Posterior cingulate gyrus (tissue), 11 donors: ENCODE measurements at places on chromosomes 2 and 18.
A peak's percentile ranks its signal among the peaks of the same experiment; 100 is the strongest.

DNA sequence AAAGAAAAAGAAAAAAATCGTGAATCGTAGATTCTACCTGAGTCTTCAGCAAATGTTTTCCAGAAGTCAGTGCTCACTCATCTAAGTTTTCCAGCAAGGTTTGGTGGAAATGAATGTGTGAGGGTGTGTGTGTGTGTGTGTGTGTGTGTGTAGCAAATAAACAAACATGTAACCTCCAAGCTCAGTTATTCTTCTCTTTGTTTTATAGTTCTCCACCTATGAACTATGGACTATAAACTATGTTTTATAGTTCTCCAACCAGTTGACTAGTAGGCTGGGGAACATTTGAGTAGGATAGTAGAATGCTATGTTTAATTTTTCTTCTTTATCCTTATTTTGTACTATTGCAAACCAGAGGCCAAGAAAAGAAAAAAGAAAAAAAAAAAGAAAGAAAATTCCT, 44.6 kb upstream of the SERPINE2 start:
- DNase-seq = no peak

DNA sequence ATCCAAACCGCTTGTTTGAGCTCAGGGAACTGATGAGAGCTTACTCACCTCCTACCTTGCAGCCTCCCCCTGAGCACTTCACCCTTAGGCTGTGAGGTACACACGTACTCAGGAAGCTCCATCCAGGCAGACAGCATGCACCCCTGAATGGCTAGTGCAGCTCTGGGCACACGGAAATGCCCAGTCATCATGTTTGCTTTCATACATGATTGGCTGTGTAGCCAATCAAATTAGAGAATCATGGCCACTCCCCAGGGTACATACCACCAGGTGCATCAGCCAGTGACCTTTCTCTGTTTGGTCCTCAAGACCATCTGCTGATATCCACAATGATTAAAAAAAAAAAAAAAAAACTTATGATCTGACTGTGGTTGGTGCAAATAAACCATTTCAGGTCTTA, 42.1 kb downstream of the RNF152 start:
- no peak for DNase-seq

DNA sequence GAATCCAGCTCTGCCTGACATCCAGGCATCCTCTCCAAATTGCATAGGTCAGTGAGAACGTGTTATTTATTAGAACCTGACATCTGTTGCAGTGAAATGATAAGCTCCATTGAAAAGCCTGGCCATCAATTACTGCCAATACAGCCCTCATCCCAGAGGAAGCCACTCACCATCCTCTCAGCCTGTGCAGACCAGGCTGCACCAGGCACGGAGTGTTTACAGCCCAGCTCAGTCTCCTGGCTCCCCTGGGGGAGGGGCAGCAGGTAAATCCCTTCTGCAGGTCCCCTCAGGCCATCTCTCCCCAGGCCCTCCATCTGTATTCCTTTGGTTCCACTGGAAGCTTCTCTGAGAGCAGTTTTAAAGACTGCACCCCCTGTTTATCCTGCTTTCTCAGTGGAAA, 82.6 kb upstream of the FOSL2 start:
- no peak for DNase-seq

DNA sequence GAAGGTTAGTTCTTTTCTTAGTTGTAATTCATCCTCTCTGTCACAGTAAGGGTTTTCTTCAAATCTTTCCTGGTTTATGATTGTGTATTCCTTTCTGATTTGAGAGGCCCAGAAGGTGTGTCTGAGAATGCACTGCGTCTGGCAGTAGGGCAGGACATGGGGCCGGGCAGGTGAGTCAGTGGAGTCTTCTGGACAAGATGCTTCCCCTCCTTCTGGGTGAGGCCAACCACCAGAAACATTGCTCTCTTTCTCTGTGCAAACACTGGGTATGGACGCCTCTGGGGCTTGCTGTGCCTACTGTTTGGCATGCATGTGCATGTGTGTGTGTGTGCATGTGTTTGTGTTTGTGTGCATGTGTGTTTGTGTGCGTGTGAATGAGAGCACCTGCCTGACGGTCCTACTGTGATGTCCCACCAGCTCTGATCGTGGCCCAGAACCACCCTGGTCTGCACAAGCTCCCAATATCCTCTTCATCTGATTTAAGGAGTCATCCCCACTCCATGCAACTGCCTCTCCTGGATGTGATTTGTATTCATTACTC, 93.2 kb upstream of the DLX2 start:
- no peak for DNase-seq

- DNase-seq = no peak
Observed at GRCh38 chr2:108829578-108830310, 43.2 kb downstream of the CCDC138 start.

- peak; percentile 80 for DNase-seq
Observed at GRCh38 chr2:231680992-231681852, 27.1 kb upstream of the PTMA start.

GRCh38 chr2:3009005-3009404, 368.6 kb downstream of the EIPR1 start:
- no peak for DNase-seq

DNA sequence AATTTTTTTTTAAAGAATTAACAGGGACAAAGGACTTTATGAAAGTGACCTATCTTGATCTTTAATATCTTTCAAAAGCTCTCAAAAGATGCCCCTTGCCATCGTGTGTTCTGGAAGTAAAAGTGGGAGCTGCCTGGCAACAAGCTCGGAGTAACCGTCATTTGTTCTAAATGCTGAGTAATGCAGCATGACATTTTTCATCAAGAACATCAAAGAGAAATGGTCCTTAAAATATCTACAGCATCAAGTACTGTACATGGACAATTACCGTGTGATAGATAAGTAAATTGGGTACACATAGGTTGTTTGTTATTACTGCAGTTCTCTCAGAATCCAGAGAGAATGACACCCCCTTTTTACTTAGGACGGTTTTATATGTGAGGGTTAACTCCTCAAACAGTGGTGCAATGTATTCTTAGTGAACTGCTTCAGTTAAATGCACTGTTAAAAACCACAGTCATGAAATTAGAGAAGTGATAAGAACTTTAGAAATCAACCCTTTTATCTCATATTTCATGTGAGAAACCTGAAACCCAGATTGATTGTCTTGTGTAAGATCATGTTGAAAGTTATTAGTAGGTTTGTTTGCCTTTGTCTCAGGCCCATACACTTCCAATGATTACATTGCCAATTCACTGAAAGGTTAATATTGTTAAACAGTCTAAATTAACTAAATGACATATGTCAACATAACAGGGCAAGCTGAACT, 90.6 kb upstream of the HNMT start:
- DNase-seq = no peak

DNA sequence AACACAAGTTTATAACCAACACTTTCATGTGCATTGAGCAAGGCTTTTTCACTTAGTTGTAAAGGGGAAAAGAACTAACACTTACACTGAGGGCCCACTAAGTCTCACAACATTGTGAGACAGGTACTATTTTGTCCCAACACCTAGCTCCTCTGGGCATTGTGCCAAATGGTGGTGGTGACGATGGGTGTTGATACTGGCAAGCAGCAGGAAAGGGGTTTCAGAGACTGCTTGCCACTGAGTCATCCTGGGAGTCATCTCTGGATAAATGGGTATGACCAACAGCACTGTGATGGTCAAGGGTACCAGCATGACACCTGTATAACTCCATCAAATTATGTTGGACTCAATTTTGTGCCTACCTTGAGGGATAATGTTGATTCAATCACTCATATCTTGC, 138.8 kb upstream of the ITGA6 start:
- no peak for DNase-seq

DNA sequence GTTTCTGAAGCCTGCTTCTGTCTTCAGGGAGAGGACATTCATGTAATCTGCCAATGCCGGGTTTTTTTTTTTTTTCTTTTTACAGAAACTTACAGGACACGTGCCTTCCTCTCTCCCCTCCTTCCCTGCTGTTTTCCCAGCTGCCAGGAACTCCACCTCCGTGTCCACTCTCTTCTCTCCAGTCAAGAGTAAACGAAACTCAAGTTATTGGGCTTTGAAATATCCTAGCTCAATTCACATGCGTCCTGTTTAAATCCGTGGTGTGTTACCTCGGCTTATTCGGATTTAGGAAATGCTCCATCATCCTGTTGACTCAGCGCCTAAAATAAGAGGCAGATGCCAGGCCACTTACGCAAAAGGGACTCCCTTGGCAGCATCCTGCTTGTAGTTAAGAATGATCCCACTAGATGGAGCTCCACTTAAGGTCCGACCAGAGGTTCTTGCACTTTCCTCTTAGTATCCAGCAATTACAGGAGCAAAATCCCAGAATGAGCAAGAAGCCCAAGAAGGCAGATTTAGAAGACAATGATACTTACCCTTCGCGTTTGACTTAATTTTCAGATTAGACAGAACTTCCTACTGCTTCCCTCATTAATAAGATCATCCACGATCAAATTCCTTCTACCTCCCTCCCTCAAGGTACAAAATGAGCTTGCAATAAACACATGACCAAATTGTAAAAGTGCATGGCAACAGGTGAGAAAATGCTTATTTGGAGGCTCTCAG, 97.2 kb upstream of the ZCCHC2 start:
- DNase-seq = peak; percentile 51

GRCh38 chr18:13268158-13269012, 49.8 kb downstream of the LDLRAD4 start:
- DNase-seq = no peak

DNA sequence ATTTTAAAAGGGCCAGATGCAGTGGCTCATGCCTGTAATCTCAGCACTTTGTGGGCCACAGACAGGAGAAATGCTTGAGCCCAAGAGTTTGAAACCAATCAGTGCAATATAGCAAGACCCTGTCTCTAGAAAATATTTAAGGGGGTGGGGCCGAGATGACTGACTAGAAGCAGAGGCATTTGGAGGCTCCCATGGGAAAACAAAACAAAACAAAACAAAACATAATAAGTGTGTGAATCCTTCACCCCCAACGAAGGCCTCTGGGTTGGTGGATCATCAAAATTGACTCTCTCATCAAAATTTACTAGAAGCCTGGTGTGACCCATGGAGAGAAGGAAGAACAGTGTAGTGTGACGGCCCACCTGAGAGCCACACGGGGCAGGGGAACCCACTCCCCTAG, 560.9 kb downstream of the LRP1B start:
- DNase-seq = no peak

DNA sequence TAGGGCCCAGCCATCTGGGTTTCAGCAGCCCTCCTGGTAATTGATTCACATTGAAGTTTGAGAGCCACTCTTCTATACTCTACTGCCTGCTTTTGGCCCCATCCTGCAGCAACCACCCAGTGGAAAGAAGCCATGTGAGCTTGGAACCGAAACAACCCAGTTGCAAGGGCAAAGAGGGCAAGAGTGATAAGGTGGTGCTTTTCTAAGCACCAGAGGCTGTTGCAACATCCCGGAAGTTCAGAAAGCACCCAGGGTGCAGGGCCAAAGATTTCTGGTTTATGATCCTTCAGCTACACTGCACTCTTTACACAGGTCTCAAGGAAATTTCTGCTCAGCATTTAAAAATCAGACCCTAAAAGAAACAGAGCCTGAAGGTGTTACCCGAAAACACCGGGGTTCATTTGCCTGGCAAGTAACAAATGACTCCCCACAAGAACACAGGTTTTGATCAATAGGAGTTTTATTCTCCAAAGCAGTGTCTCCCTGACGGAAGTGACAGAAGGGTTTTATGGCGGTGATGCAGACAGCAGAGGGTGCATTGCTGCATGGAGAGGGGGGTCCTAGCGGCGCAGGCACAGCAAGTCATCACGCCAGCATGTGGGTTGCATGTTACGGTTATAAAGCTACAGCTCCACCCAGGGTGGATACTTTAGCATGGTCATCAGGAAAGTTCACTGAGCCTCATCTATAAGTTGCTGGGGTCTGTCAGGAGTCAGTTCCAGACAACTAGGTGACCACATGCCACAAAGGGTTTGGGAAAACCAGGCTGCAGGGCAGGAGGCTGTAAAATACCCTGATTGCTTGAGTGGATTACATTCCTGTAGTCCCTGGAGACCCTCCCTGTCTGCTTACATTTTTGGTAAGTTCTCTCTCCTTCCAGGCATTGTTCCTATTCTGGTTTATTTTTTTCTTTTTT, 28.8 kb upstream of the TMEM37 start:
- no peak for DNase-seq

GRCh38 chr2:102184568-102184967, 2.3 kb upstream of the IL1RL2 start:
- no peak for DNase-seq

DNA sequence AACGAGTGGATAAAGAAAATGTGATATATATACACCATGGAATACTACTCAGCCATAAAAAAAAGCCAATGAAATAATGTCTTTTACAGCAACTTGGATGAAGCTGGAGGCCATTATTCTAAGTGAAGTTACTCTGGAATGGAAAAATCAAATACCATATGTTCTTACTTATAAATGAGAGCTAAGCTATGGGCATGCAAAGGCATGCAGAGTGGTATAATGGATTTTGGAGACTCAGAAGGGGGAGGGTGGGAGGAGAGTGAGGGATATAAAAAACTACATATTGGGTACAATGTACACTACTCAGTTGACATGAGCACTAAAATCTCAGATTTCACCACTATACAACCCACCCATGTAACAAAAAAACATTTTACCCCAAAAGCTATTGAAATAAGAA, 1.7 kb upstream of the MSGN1 start:
- no peak for DNase-seq

GRCh38 chr18:64202863-64203262, 54.0 kb upstream of the LINC00305 start:
- DNase-seq = no peak

GRCh38 chr2:14018620-14019019, 613.9 kb upstream of the LRATD1 start:
- no peak for DNase-seq

DNA sequence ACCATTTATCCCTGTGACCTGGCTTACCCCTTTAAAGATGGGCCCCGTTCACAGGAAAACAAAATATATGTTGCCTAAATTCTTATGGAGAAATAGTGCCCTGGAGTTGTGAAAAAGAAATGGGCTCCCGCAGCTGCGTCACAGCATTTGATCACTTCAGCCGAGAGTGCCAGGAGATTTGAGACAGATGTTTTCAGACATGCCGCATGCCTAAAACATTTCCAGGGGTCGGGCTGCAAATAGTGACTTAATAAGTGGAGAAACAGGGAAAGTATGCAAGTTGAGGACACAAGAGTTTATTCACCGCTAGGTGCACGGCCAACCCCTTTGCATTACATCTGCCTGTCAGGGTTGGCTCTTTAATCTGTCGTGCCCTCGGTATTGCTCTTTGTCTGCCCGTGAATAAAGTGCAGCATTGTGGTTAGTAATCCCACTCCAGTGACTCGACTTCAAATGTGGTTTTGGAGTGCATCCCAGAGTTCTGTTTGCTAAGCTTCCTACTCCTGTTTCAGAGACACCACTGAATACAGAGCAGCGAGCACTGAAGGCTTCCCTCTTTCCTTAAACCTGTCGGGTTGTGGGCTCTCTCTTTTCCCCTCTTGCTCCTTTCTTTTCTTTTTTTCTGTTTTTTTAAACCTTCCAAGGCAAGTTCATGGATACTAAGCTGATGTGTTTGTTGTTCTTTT, 187.5 kb downstream of the LTBP1 start:
- DNase-seq = peak; percentile 8

GRCh38 chr18:63062246-63062645, 257.3 kb downstream of the BCL2 start:
- no peak for DNase-seq
